ENCODE measurements at places on chromosomes 11 and 22.
A peak's percentile ranks its signal among the peaks of the same experiment; 100 is the strongest.

DNA sequence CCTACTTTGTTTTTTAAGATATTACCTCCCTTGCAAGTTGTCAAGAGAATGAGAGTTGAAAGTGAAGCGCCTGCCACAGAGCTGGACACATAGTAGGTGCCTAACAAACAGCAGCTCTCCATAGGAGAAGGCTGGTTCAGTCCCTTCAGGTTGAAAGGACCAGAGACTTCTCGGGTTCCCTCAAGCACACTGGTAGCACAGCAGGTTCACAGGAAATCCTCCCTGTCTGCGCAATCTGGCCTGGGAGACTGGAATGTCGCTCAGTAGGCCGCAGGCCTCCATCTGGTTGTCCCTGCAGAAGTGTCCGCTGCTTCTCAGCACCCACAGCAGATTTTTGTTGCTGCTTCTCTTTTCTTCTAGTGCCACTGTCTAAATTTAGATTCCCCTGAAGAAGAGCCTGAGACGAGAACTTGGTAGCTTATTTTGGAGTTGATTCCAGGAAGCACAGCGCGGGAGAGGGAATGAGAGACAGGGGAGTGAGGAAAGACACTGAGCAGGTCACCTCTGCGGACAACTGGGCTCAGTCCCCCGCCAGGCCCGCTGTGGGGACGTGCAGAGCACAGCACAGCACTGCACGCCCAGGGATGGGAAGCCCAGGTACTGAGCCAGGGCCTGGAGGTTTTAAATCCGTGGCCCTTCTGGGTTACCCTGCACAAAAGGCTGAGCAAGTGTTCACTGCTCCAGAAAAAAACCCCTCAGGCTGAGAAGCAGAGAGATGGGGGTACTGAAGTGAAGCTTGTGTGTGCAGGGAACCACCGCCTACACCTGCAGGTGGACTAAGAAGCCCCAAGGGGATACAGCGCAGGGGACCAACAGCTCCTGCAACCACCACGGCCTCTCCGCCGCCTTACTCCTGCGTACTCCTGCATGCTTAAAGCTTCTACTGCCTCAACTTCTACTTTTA, 31.6 kb downstream of the RBX1 start:
- DNase-seq, result no peak

- DNase-seq, result no peak
These were observed 59.6 kb downstream of the FLRT1 start for GRCh38 chr11:64095273-64095817.

DNA sequence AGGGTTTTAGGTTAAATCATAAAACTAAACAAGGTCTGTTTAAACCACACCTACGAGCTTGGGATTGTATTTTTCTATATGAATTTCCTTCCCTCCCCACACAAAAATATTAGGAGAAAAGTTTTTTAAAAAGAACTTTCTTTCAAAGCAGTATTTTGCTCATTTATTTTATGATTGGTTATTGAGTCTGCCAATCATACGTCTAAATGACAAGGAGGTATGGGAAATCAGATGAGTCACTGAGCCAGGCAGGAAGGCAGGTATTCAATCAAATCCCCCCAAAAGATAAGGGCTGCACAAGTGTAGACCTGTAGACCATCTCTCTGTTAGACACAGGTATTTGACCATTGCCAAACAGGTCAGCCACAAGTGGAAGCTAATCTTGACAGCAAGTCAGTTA, 440.1 kb upstream of the CCDC90B start:
- DNase-seq, result no peak

DNA sequence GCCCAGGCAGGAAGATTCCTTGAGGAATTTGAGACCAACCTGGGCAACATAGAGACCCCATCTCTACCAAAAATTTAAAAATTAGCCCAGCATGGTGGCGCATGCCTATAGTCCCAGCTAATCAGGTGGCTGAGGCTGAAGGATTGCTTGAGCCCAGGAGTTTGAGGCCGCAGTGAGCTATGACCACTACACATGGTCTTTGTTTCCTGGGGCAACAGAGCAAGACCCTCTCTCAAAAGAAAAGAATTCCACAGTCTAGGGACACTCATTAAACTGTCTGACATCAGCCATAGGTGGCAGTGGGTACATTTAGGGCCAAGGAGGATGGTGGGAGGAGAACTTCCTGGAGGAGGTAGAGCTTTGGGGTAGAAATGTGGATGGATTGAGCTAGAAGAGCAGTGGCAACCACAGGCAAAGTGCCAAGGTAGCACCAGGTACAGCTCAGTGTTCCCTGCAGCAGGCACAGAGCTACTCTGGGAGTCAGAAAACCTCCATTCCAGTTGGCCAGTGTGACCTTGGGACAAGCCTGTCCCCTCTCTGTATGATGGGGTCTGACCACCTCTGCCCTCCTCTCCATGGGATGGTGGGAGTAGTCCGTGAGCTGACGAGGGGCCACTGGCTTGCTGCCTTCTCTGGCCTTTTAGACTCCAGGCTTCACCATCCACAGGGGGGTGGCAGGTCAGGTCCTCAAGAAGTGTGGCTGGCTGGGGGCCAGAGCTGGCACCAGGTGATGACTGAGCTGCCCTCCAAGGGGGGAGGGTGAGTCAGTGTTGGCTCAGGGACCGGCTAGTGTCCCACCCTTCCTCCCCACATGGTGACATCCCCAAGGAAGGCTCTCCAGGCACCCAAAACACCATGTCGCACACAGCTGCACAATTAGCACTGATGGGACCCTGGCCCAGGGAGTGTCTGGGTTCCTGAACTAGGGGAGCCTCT, 3.7 kb upstream of the CLCF1 start:
- DNase-seq, result no peak

DNA sequence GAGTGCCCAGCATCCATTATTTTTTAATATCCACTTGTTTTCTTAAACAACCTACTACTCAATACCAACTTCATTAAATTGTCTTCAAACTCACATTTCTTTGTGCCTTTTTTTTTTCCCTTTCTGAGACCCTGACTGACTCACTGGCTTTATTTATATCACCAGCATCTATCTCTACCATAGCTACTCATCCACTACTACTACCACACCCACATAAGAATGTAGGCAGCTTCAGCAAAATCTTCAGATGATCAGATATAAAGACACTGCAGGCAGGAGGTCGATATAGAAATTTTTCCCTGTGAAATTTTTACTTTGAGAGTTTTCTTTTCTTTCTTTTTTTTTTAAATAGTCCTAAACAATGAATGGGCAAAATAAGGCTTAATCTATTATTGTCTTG, 2.2 kb downstream of the OR56B1 start:
- no peak for DNase-seq

GRCh38 chr11:117281869-117282268, 9.3 kb upstream of the BACE1-AS start:
- no peak for DNase-seq

DNA sequence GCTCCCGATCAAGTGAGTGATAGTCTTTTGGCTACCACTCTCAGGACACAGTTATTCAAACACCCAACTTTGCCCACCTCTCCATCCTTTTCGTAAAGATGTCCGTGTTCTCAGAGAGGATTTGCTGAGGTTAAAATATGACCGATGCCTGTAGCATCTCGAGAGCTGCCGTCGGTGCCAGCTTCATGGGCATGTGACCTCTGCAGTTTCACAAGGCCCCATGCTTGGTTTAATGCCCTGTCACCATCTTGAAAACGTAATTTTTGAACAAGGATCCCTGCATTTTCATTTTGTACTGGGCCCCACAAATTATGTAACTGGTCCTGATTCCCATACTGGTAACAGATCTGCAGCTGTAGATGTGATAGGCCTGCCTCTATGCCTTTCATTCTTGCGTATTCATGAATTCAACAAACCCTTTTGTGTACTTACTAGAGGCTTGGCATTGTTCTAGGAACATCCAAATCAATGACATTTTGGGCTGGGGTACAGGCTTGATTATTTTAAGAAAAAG, 85.1 kb downstream of the BMAL1 start:
- DNase-seq, result no peak

GRCh38 chr22:44261861-44262595, 50.7 kb downstream of the SHISAL1 start:
- DNase-seq, result no peak

- no peak for DNase-seq
These were observed 24.2 kb downstream of the MRE11 start for GRCh38 chr11:94469416-94469815.

GRCh38 chr11:46553814-46554212, 40.0 kb downstream of the AMBRA1 start:
- DNase-seq, result no peak

- DNase-seq, result no peak
These were observed at the start of gene SLC1A2 for GRCh38 chr11:35419184-35419829. TSS of gene SLC1A2 (minus strand) at chr11:35419558. CDS start at chr11:35418966, 592 bp downstream.

DNA sequence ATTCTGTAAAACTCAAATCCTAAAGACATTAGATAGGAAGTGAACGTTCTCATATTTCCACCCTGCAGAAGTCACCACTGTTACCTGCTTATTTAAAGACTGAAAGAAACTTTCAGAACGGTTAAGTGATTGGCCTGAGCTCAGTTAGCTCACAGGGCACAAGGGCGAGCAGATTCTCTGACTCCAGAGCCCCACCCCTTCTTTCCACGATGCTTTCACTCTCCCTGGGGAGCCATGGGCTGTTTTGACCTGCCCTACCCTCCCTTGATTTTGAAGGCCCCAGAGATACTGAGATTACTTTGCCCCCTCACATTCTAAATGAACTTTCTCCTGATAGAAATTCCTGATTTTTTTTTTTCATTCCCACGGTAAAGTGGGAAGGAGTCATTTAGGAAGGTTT, 33.9 kb downstream of the ARHGAP1 start:
- no peak for DNase-seq

GRCh38 chr11:14357881-14358728, 878 bp downstream of the RRAS2 start:
- no peak for DNase-seq

- DNase-seq, result no peak
These were observed 128.3 kb downstream of the DDX10 start for GRCh38 chr11:108793138-108793537.

DNA sequence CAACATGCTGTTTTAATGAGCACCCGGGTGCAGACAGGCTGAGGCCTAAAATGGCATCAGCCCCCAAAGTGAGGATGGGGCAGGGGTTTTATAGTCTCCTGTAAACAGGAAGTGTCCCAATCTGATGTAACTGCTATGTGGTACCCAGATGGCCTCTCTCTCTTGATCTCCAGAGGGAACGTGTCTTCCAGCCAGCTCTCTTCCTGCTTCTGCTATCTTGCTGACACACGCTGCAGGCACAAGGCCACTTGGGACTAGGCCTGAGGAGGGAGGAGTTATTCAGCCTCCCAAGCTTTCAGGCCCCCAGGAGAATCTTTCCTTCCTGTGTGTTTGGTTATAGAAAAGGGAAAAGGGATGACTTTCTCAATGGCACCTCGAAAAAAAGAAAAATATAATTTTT, 11.4 kb upstream of the VSTM5 start:
- DNase-seq, result no peak

DNA sequence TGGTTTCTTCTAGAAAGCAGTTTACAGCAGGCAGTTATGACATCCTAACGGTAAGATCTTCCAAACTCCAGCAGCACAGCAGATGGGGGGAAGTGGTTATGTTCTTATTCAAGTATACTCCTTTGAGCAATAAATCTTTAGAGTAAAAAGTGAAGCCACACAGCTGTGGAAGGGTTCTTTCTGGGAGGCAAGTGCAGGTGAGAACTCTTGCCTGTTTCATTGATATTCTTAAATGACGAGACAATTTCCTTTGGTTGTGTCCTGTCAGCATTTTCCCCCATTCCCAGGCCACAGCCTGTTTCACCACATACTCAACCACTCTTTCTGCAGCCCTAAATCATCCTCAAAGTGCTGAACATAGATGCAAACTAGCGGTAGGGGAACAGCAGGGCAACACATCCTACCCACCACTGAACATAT, 207.3 kb upstream of the MTNR1B start:
- no peak for DNase-seq

DNA sequence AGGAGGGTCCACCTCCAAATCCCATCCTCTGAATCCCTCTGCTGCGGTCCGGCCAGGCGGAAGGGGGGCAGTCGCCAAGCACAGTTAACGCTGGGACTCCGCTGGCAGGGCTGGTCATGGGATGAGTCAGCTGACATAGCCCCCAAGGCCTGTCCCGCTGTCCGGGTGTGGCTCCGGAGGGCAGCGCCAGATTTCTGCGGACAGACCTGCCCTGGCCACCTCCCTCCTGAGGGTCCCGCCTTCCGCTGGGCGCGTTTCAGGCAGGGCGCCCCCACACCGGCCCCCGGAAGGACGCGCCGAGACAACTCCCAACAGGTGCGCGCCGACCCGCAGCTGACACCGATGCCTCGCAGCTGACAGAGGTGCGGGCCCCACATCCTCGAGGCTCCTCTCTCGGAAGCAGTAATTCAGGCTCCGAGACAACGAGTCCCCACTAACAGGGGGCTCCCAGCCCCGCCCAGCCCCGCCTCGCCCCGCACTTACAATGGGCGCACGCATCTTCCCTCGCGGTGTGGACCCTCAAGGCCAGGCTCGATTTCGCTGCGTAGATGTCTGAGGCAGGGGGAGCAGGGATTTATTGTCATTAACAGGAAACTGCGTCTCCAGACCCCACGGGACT, 607 bp downstream of the PLAAT3 start:
- no peak for DNase-seq

- peak; percentile 73 for DNase-seq
These were observed 87.8 kb upstream of the VPREB1 start for GRCh38 chr22:22156716-22157347.

- DNase-seq, result no peak
These were observed 37.6 kb upstream of the SLC5A1 start for GRCh38 chr22:32005453-32005852.

GRCh38 chr22:17913801-17914347, 110.5 kb downstream of the MICAL3 start:
- no peak for DNase-seq

DNA sequence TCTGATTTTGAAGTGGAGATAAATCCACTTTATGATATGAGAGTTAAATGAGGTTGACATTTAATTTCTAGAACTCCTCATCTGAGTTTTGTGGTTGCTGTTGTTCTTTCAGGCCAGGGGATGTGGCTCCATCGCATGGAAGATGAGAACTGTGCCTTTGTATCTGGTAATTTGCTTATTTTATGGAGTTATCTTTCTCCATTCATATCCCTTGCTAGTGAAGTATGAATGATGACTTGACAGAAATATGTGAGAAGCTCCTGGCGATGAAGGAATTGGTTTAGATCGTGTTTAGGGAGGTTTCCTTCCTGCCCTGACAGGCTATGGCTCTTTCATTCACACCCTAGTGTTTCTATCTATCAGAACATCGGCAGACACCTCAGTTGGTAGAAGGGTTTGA, 393.7 kb downstream of the ETS1 start:
- DNase-seq, result no peak

GRCh38 chr11:27456140-27456794, 16.3 kb downstream of the LGR4 start:
- DNase-seq, result no peak

GRCh38 chr11:113477321-113477720, 2.1 kb upstream of the DRD2 start:
- DNase-seq, result no peak

GRCh38 chr22:49569286-49570031, 258.2 kb downstream of the BRD1 start:
- DNase-seq, result no peak

- DNase-seq, result no peak
These were observed 2.2 kb downstream of the TBX1 start for GRCh38 chr22:19762568-19763457.

All from GM18507 (cell line).